ENCODE measurements at places on chromosomes 11 and 22.
A peak's percentile ranks its signal among the peaks of the same experiment; 100 is the strongest.

DNA sequence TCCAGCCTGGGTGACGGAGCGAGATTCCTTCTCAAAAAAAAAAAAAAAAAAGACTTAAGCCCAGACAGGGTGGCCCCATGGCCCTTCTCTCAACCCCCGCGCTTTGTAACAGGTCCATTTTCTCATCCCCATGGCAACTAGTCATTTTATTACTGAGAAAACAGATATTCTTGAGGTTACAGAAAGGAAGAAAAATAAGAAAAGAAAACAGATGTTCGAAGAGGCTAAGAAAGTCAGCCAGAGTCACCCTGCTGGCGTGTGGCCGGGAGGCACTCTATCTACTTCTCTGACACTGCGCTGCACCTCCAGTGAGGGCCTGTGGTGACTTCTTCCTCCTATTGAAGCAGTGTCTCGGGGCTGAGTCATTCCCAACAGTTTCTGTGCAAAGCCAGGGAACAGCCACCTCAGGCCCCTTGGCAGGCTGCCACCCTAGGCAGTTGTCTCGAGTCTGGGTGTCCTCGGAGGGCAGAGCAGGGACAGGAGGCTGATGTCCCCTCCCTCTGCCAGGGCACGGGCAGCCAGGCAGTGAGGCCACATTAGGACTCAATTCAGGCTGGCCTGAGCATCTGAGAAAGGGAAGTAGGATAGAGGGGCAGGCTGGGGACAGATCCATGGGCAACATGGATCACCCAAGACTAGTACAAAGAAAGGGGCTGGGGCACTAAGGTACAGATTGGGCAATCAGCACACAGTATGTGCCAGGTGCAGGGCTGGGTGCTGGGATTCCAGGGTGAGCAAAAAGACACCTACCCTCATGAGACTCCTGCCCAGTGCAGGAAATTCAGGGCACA, 16.4 kb upstream of the SYVN1 start:
- no peak for DNase-seq

DNA sequence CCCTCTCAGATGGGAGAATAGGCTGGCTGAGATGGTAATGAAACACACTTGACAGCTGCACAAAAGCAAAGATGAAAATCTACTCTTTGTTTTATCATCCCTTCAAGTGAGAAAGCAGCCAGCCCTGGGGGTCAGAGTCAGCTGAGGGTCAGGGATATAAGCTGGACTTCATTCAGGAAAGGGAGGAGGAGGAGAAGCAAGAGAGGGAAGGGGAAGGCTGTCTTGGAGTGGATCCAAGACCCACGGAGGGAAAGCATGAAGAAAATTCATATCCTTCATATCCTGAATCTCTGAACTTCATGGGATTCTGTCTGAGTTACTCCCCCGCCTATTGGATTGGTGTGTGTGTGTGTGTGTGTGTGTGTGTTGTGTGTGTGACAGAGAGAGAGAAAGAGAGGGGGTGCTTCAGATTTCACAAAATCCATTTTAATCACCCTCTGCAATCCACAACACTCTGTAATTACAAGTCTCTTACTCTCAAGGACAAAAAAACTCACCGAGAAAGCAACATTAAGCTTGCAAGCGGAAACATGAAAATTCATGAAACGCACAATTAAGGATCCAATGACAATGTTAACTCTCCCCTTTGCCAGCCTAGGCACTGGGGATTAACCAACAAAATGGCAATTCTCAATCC, 327.7 kb downstream of the TENM4 start:
- DNase-seq = no peak

- DNase-seq = no peak
Observed at GRCh38 chr22:43435851-43436811, 24.3 kb downstream of the MPPED1 start.

DNA sequence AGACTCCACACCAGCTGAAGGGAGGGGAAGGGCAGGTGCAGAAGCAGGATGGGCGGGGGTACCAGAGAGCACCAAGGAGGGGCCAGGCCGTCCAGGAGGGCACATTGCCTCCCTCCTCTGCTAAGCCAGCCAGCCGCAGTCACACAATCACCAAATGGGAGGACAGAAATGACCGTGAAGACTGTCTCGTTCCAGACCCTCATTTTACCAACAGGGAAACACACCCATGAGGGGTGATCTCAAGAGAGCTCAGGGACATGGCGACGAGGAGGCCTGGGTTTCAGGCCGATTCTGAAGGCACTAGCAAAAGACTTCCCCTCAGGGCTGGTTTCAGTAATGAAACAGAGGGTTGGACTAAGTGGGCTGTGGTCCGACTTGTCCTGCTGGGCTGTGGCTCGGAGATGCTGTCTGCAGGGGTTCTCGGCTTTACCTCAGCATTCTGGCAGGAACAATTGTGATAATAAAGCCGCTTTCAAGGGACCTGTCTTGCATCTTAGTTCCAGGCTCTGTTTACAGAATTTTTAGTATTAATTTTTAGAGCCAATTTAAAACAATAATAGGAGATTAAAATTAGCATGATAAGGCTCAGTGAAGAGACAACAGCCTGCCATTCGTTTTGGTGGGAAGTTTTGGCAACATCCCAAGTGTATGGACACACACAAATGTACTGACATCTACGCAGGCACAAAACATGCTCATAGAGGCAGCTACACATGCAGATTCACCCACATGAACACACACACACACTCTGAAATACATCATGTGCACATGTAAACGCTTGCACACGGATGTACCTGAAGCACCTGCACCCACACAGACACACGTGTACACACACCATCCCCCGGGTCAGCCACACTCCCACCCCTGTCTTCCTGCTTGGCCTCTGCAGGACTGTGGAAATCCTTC, 2.0 kb upstream of the B3GAT1 start:
- DNase-seq = peak; percentile 59

DNA sequence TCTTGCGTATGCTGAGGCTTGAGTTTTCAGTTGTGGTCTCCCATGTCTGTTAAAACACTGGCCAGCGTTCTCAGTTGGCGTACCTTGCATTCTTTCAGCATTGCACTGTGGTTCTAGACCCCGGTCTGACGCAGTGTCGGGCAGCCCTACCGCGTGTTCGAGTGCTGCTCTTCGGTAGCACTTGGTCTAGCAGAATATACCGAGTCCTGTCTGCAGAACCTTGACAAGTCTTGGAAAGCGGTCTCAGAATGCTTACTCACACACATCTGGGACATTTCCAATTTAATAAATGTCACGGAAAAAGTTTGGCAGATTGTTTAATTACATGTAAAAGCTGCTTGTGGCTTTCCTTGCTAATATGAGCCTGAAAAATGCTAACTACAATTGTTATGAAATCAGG, 32.6 kb downstream of the PPFIA1 start:
- no peak for DNase-seq

GRCh38 chr11:67279589-67280340, 9.3 kb upstream of the ANKRD13D start:
- no peak for DNase-seq

- peak; percentile 93 for DNase-seq
Observed at GRCh38 chr11:129215506-129216245, 23.6 kb upstream of the ARHGAP32 start.

- no peak for DNase-seq
Observed at GRCh38 chr11:12174477-12175143, 64.2 kb downstream of the MICAL2 start.

DNA sequence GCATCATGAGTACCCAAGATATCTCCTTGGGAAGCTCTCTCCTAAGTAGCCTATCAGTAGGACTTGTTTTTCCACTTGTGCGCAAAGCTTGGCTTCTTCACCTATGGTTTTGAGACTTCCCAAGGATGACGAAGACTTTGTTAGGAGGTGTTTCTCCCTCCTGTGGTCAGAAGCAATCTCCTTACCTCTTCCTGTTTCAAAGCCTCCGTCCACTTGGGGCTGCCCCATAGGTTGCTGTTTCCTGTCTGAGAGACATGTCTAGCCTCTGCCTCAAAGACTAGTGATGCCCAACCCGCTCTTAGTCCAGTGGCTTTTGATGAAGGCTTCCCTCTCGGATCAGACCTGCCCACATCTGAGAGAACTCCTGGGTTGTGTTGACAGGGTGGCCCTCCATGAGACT, 92.9 kb downstream of the TRAF6 start:
- no peak for DNase-seq

GRCh38 chr11:4085575-4085974, 9.0 kb upstream of the RRM1 start:
- no peak for DNase-seq

- no peak for DNase-seq
Observed at GRCh38 chr11:130892861-130893260, 23.4 kb downstream of the SNX19 start.

DNA sequence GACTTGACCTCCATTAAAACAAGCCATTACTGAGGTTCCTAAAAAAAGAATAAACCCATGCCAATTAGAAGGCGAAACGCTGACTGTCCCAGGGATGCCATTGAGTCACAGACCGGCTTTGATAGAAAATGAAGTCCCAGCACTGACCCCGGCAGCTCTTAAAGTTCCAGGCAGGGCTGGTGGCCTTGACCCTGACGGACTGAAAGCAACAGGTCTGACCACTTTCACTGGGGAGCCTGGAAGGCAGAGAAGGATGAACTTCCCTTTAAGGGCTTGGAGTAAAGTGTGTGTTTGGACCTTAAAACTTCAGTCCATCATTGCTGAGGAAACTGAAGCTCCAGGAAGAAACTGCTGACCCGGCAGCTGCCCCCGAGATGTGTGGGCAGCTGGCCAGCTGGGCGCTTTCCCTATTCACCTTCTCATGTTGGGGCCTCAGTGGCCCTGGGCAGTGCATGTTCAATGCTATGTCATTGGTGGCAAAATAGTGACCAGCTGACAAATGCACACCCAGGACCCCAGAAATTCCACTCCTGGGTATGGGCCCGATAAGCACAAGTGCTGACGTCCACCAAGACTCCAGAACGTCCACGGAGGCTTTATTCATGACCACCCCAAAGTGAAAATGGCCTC, 18.9 kb upstream of the EFCAB6 start:
- DNase-seq = no peak

DNA sequence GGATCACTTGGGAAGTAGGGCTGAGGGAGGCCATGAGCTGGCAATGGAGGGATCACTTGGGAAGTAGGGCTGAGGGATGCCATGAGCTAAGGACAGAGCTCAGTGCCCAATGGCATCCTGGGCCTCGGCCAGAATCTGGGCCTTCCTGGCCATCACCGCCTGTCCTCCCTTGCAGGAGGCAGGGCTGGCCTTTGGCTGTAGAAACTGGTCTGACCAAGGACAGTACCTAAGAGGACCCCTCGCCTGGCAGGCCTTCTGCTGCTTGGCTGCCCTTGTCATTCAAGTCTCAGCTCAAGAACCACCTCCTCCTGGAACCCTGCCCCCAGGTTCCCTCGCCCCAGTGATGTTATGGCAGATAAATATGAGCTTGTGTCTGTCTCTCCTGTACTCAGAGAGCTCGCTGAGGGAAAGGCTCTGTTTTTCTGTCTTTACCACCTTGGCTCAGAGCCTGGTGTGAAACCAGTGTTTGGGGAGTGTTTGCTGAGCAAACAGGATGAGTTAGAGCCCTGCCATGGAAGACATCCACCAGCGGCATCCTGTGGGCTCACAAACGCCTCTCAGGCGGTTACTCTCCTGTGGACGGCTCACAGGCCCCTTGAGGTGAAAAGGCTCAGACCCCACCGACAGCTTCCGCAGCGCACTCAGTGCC, 19.3 kb upstream of the RASL10A start:
- no peak for DNase-seq

- no peak for DNase-seq
Observed at GRCh38 chr11:45684440-45684839, 19.0 kb upstream of the CHST1 start.

DNA sequence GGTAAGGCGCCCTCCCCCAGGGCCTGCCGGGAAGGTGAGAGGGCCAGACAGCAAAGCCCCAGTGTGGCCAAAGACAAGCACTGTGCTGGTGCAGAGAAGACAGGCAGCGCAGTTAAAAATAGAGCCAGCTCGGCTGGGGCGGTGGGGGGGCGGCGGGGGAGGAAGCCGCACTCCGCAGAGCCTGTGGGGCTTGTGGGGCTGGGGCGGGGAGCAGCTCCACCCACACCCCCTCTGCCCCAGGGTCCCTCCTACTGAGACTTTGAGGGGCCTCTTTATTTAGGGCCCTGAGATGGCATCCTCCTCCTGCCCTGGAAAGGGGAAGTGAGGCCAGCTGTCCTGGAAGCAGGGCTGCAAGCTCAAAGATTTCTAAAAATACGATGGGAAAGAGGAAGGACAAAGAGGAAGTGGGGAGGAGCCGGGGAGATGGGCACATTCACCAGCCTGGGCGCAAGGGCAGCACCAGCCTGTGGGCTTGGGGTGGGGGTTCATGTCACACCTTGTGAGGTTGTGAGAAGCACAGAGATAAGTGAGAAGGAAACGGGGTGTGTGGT, 2.6 kb downstream of the CYTH4 start:
- DNase-seq = no peak

DNA sequence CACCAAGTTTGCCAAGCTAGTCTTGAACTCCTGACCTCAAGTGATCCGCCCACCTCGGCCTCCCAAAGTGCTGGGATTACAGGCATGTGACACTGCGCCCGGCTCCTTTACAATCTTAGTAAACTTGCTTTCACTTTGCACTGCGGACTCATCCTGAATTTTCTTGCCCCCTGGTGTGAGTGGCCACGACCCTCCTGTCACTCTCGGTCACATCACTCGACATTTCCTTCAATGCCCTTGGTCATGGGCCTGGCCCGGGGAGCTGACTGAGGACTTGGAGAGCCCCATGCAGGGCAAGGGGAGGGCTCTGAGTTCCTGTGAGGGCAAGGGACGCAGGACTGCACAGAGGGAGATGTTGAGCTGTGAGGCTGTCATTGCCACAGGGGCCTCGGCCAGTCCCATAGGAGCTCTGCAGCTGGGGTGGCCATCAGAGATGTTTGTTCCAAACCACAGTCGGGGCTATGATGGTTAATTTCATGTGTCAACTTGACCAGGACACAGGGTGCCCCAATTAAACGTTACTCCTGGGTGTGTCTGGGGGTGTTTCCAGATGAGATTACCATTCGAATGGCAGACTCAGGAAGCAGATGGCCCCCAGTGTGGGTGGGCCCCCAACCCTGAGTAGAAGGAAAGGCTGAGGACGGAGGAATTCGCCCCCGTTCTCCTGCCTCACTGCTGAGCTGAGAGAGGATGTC, 21.2 kb downstream of the A4GALT start:
- no peak for DNase-seq

GRCh38 chr11:119434591-119435330, 11.8 kb upstream of the THY1 start:
- no peak for DNase-seq

- DNase-seq = peak; percentile 87
Observed at GRCh38 chr22:49046546-49047361, 780.9 kb downstream of the BRD1 start.

GRCh38 chr22:48309115-48309705, 1518.5 kb downstream of the BRD1 start:
- no peak for DNase-seq

- no peak for DNase-seq
Observed at GRCh38 chr11:6850526-6850925, 5.0 kb downstream of the OR10A5 start.

- no peak for DNase-seq
Observed at GRCh38 chr22:40030758-40031095, 36.0 kb downstream of the FAM83F start.
